ENCODE measurements at places on chromosomes 2 and 18.

DNA sequence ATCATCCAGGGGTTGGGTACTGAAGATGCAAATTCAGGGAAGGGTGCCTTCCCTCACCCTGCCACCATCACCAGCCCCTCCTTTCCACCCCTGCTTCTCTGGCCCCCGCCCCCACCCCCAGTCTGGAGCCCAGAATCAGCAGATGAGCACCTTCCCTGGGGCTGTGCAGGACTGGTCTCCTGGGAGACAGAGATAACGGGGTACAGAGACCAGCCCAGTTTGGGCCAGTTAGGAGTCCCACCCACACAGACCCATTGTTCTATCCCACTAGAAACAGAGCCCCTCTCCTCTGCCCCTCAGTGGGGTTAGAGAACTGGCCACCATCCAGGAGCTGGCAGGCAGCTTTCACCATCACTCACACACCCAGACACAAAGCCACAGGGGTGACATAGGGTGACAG is 4.5 kb upstream of the CRYBA2 start:
- DNase-seq = no peak

DNA sequence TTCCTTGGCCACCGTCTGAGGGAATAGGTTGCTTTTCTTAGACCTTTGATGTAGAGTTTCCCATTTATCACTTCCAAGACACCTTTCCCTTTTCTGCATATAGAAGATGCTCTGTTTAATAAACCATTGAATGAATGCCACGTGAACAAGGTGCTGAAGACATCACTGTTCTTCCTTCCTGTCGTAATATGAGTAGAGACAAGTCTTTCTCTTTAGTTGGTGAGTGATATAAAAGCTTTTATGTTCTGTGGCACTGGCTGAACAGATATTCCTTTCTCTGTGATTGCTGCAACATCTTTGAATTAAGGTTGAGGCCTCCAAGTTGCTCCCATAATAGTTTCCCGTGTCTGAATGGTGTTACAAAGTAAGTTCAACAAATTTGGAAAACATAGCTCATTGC is 38.7 kb downstream of the TTC39C start:
- no peak for DNase-seq

- DNase-seq = no peak
Measured at GRCh38 chr2:143158551-143159485, 29.6 kb downstream of the ARHGAP15 start.

GRCh38 chr18:27899893-27900292 is 277.0 kb downstream of the CDH2 start:
- DNase-seq = no peak

- no peak for DNase-seq
Measured at GRCh38 chr18:25929787-25930186, 160.6 kb downstream of the SS18 start.

DNA sequence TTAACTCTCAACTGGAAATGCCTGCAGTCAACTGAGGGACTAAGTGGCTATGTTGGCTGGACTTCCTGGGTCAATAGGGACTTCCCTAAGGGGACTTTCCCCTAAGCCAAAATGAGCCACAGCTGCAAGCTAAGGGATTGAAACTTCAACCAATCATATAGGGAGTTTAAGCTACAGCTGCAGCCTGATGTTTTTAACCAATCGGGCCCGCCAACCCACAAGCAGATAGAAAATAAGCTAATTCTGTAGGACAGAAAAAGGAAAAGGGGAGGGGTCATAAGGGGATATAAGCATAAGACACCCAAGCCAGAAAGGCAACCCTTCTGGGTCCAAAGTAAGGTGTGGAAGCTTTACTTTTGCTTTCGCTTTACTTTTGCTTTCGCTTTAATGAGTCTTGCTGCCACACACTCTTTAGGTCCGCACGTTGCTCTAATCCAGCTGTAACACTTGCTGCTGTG is 927.5 kb downstream of the ERBB4 start:
- DNase-seq = no peak

GRCh38 chr18:34864836-34865497 is 154.9 kb downstream of the DTNA start:
- no peak for DNase-seq
